D341Med (cell line): ENCODE measurements at places on chromosomes 6 and 20.

- no peak for DNase-seq
Measured at GRCh38 chr20:9942736-9943135, 92.1 kb upstream of the ANKEF1 start.

DNA sequence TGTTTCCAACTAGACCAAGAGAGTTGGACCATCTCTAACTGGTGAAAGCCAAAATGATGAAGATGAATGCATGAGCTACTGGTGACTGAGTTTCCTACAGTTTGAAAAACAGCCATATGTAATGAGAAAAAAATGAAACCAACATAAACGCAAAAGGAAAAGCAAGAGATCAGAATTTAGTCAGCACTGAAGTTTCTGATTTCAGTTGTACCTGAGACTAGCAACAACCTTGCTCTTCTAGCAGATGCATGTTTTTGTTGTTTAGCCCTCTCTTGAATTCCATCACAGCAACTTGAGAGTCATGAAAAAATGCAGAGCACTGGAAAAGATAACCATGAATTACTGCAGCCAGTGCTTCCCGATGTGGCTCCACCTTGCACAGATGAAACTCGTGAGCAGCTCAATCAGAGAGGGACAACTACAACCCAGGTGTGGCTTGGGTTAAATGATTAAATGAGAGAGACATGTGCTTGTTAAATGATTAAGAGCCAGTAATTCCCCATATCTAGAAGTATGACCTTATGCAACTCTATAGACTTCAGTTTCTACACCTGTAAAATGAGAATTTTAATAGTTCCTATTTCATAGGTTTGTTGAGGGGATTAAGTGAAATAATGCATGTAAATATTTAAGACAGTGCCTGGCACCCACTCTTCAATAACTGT is 104.8 kb downstream of the ELOVL4 start:
- no peak for DNase-seq

- DNase-seq: no peak
Measured at GRCh38 chr6:150546457-150546856, 53.2 kb upstream of the PLEKHG1 start.

- DNase-seq: no peak
Measured at GRCh38 chr6:34714663-34715062, 18.1 kb upstream of the ILRUN start.

DNA sequence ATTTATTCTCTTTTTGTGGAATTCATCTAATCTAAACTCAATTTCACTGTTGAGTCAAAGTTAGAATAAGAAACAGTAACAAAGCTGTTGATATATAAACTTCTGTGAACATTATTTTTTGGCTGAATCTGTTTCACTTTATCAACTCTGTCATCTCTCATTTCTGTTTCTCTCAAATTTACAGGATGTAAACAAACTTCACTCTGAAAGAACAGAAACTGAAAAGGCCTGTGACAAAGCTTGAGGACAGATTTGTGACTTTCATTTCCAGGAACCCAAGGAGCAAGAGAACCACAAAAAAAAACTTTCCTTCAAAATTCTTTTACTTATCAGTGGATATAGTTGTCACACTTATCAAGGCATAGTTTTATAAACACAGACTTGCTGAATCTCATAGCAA is 447.9 kb upstream of the OPRM1 start:
- DNase-seq: no peak

DNA sequence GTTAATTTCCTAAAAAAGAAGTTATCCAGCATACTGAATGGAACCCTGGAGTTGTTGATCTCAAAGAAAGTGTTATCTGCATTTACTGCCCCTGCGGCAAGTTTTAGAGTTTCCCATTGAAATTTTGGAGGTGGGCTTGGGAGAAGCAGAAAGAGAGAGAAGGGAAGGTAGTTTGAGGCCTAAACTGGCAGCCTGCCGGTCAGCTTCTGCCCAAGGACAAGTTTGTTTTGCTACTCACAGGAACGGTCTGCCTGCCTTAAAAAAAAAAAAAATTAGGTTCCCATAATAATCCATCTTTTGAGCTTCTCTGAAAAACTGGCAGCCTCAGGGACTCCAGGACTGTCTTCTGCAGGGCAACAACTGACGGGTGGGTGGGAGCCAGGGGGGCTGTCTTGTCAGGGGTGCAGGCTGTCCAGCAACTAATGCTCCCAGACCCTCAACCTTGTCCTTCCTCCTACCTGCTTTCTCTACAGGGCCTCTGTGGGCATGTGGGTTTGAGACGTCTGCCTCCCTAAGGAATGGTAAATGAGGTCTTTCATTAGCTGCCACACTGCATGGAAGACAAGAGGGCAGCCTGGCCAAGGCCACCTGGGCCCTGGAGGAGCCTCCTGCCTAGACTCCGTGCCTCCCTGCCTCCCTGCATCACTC is 176.1 kb upstream of the KCNG1 start:
- no peak for DNase-seq

- no peak for DNase-seq
Measured at GRCh38 chr20:59645761-59646171, 41.4 kb downstream of the PHACTR3 start.

GRCh38 chr6:156862711-156863110 is 85.5 kb downstream of the ARID1B start:
- DNase-seq: no peak

GRCh38 chr20:50305636-50306477 is 115.2 kb downstream of the CEBPB start:
- DNase-seq: no peak

DNA sequence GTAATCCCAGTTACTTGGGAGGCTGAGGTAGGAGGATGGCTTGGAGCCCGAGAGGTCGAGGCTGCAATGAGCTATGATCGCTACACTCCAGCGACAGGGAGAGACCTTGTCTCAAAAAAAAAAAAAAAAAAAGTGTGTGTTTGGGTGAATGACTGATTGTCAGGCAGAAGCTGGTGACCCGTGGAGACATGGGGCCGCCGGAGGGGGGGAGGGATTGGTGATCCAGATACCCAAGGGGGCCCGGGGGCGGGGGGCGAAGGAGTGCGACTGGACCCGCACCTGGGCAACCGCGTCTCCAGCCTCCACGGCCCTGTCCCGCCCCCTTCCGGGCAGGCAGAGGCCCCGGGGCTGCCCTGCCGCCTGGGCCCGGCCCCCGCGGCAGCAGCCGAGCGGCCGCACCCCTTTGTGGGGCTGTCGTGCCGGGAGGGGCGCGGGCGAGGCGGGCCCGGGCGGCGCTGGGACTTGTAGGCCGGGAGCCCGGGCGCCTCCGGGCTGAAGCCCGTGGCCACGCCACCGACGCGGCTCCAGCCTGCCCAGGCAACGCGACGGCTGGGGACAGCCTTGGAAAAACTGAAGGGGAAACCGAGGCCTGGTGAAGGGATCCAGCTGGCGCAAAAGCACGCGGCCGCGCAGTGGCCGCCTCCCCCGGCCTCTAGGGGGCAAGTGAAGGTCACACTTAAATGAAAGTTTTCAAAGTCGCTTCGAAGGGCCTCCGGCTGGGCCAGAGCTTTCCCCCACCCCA is 2.1 kb upstream of the RBM38 start:
- DNase-seq: no peak

DNA sequence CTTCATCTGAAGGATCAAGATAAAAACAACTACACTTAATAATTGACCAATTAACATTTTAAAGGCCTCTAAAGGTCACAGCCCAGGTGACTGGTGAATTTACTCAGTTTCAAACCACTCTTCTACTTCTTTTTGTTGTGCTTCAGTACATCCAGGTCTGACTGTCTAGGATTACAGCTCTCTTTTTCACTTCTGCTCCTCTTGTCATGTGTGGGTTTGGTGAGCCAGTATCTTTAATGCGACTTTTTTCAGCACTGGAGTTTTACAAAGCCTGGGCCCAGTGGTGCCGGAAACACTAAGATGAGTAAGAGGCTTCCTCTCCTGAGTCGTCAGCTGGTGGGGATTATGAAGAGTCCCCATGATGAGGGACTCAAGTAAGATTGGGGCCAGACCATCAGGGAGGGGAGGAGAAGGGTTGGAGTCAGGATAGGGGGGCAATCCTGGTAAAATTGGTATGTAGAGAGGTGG is 27.0 kb downstream of the HECA start:
- no peak for DNase-seq

GRCh38 chr6:32876603-32877002 is 22.6 kb downstream of the PSMB9 start:
- no peak for DNase-seq

- DNase-seq: no peak
Measured at GRCh38 chr6:128078276-128078675, 177.4 kb upstream of the THEMIS start.

- DNase-seq: no peak
Measured at GRCh38 chr6:2482773-2483172, 237.4 kb upstream of the GMDS start.

GRCh38 chr6:64217721-64218620 is 582.4 kb downstream of the PHF3 start:
- DNase-seq: no peak

GRCh38 chr20:42979720-42980119 is 210.0 kb downstream of the PTPRT start:
- DNase-seq: no peak

GRCh38 chr20:36859700-36860330 is 16.1 kb upstream of the TLDC2 start:
- no peak for DNase-seq

GRCh38 chr6:154277629-154278017 is 79.0 kb downstream of the IPCEF1 start:
- no peak for DNase-seq

GRCh38 chr6:106496823-106497222 is 132.5 kb downstream of the RTN4IP1 start:
- DNase-seq: no peak
